NCI-H69 (cell line): ENCODE measurements at places on chromosomes 12 and 14.

GRCh38 chr14:38391334-38391733 lies 135.4 kb upstream of the CLEC14A start:
- DNase-seq = no peak

DNA sequence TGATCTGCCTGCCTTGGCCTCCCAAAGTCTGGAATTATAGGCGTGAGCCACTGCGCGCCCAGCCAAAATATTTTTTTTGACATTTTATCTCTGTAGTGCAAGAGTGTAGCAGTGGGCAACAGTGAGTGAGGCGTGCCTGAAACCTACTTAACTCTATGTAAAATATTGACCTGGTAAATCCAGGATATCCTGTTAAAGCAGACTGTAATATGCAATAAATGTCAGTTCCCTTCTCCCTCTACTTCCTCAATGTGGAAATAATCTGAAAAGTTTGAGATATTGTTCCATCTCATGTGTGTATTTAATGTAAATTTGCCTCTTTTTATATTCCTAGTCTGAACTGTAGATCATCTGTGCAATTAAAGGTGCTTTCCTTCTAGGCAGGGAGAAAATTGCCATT lies 9.5 kb upstream of the CDK17 start:
- DNase-seq = no peak

- DNase-seq = peak; percentile 51
Measured at GRCh38 chr12:49838973-49839633, 3.8 kb downstream of the BCDIN3D start.

GRCh38 chr12:92690601-92691000 lies 12.2 kb upstream of the PLEKHG7 start:
- no peak for DNase-seq

- no peak for DNase-seq
Measured at GRCh38 chr14:102610968-102611811, 18.7 kb downstream of the RCOR1 start.

- DNase-seq = peak; percentile 70
Measured at GRCh38 chr12:103333676-103334075, 162.1 kb downstream of the C12orf42 start.

DNA sequence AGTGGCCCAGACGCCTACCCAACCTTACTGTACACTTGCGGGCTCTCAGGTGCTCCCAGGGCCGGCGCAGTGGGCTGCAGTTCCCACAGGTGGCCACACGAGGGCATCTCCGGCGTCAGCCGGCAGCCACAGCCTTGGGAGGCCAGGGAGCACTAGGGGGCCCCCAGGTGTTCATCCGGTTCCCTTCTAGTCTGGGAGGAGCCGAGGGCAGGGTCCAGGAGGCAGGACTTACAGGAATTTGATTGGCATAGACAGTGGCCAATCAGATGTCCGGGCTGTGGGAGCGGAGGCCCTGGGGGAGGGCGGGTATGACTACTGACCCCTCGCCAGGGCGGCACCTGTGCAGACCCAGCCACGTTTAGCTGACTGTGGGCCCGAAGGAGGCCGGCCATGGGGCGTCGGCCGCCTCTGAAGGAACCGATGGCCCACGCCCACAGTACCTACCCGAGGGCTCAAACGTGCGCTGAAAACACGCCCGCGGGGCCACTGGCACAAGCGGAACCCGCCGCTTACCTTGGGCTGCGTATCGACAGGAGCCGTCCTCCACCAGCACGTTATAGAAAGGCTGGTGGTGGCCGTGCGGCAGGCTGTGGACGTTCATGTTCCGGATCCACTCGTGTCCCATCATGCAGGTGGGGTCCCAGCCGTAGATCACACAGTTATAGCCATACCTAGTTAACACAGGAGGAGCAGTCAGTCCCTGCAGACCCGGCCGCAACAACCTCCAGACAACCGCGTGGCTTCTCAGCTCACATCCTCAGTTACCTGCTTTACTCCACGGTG lies 34.8 kb downstream of the FBXO21 start:
- DNase-seq = peak; percentile 93

DNA sequence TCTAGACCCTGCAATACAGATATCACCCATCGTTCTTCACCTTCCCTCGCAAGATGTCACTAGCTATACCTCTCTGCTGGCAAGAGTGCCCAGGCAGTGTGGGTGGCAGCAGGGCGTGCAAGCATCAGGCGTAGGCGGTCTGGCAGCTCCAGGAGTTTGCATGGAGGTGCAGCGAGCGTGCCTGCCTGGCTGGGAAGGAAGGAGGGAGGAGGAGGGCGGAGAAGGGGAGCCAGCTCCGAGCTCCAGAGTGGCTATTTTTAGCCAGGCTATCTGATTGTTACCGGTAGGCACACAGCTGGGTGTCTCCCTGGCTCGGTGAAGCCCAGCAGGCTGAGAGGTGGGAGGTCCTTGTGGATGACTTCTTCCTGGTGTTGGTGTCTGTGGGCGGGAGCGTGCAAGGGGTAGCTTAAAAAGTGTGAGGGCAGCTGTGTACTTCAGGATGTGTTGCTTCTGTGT lies 6.2 kb downstream of the FOXJ2 start:
- peak; percentile 93 for DNase-seq

DNA sequence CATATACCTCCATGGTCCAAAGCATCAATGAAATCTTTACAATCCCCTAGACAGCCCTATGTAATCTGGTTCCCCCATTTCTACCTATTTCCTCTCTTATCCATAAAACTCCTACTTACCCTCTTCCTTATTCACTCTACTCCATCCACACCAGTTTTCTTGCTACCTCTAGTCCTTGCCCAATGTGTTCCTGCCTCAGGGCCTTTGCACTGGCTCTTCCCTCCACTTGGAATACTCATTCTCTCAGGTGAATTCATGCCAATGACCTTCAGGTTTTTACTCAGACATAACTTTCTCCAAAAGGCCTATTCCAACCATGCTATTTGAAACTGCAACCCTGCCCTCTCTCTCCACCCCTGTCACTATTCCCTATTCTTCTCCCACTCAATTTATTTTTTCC lies 138.7 kb upstream of the KRR1 start:
- DNase-seq = no peak

DNA sequence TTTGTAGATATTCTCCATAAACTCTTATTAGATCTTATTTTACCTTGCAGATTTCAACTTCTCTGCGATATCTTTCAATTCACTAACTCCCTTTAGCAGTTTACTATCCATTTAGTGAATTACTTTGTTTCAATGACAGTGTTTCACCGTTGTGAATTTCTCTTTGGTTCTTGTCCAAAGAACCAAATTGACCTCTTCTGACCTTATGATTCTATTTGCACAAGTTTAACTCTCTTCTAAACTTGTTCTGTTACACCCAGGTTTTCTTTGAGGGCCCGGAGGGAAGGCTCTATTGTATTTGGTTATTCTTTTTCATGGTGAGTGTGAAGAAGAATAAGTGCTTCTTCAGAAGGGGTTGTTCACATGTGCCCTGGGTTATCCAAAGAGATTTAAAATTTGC lies 186.7 kb downstream of the MON2 start:
- no peak for DNase-seq

- no peak for DNase-seq
Measured at GRCh38 chr12:106804668-106805067, 30.2 kb downstream of the RIC8B start.

GRCh38 chr14:58755031-58755925 lies 117.5 kb downstream of the DACT1 start:
- peak; percentile 96 for DNase-seq

DNA sequence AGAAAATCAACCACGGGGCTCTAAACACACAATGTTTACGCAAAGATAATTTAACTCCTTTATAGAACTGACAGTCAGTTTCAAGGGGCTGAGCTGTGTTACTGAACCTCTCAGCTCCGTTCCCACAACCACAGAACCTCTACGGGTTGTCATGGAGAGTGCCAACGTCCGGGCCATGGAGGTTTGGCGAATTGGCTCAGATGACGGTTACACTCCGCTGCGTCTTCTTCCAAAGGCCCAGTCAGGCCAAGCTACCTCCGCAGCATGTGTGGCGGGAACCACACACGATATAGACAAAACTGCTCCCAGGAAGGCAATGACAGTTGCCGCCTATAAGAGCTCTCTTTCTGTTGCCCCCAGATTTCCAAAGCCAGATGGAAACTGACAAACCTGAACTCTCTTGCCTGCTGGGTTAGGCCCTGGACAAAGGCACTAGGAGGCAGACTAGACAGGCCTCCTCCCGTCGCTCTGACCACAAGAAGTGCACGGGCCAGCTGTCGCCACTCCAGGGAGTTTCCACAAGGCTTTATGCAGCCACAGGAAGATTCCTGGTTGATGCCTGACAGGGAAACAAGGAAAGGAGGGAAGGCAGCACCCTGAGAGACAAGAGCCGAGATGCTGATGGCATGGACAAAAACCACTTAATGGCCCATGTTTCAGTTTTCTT lies 30.3 kb downstream of the CCDC88C start:
- DNase-seq = peak; percentile 89
